ENCODE measurements at places on chromosomes 12 and 14.
A peak's percentile ranks its signal among the peaks of the same experiment; 100 is the strongest.

DNA sequence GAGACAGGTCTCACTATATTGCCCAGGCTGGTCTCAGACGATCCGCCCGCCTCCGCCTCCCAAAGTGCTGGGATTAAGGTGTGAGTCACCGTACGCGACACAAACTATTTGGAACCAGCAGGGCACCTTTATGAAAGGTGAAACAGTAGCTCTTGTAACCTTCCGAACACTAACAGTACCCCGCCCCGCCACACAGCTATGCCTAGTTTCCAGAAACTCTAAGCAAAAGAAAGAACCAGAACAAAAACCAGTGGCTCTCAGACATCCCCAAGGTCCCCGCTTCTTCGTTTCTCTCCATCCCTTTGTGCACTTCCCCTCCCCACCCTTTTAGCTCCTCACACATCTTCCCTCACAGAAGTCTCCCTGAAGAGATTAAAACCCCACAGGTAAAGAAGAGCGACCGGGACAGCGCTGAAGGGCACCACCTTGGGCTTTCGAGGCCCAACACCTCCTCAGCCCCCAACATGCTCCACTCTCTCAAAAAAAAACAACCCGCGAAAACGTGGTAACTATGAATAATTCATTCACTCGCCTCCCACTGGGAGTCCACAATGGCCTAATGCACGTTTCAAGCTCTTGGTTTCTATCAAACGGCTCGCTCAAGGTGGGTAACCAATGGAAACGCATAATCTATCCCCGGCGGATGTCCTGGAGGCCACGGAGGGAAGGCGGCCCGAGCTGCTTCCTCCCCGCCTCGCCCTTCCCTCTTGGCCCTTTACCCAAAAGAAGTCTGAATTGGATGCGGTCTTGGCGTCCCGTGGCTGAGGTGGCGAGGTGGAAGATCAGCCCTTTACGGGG is 877 bp downstream of the BAG5 start:
- no peak for DNase-seq

GRCh38 chr12:54975875-54976274 is 8.7 kb downstream of the TESPA1 start:
- DNase-seq = no peak

DNA sequence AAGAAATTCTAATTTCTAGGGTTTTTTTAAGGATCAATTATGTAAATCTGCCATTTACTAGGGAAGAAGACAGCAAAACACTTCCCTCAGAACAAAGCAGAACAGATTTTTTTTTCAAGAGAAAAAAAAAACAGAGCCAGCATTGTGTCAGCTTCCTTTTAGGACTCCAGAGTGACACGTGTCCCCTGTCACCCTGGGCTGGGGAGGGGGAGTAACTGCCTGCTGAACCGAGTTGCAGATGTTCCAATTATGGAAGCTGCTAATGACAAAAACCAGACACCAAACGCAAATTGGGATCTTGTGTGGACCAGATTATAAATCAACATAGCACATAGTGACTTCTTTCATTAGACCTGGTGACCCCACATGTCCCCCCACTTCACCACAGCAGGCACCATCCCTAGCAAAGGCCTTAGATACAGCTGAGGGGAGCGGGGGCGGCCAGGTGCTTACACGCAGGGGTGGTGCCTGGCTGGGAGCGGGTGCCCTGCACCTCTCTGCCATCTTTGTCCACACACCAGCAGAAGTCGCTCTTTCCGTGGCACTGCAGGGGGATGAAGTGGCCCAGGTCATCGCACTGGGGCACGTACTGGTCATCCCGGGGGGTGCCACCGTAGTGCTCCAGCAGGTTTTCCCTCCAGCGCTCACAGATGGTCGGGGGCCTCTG is 25.4 kb downstream of the RTRAF start:
- no peak for DNase-seq

DNA sequence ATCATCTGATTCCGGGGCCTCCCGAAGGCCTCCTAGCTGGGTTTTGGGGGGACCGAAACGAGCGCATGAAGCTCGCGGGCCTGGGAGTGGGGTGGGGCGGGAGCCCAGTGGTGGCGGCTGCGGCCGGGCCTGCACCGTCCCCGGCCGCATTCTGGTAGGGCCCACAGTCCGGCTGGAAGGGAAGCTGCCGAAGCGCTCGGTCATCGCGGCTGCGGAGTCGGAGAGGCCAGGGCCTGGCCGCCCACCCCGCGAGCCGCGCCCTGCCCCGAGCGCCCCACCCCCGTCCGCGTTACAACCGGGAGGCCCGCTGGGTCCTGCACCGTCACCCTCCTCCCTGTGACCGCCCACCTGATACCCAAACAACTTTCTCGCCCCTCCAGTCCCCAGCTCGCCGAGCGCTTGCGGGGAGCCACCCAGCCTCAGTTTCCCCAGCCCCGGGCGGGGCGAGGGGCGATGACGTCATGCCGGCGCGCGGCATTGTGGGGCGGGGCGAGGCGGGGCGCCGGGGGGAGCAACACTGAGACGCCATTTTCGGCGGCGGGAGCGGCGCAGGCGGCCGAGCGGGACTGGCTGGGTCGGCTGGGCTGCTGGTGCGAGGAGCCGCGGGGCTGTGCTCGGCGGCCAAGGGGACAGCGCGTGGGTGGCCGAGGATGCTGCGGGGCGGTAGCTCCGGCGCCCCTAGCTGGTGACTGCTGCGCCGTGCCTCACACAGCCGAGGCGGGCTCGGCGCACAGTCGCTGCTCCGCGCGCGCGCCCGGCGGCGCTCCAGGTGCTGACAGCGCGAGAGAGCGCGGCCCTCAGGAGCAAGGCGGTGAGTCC is at the start of gene KLC1:
TSS of gene KLC1 (plus strand) at position 528 of the 819 bp plus-strand sequence. CDS start 25,354 bp downstream, outside the sequence.
- DNase-seq = peak; percentile 95

DNA sequence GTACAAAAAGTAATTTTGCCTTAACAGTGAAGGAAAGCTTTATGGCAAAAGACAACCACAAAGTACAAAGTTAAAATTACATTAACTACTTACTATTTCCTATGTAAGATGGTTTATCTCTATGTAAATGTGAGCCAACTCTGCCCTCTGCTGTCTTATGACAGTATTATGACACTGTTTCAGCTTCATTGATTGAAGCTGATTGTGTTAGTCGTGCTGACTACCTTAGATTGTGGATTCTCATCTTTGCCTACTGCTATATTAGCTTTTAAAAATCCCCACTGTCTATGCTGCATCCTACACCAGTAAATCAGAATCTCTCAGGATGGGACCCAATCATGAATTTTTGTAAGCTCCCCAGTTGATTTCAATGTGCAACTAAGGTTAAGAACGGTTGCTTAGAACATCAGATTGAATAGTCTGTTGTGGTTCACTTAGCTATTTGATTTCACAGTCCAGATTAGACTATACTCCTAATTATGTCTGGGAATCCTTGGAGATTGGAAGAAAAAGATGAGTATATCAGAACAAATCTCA is 12.2 kb upstream of the SPTB start:
- no peak for DNase-seq

DNA sequence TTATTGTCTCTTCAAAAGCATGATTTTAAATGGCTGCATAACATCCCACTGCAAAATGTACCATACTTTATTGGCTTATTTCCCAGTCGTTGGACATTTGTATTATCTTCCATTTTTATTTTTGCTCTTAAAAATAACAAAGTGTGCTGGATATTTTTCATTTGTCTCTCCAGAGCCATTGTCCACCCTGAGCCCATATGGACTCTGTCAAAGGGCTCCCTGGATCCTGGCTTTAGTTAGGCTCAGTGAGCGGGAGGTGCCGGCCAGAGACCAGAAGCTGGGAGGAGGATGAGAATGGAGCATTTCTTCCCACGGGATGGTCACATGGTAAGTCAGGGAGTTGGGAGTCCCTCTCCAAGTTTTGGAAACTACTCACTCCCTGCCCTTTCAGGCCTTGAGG is 296.9 kb downstream of the NUAK1 start:
- DNase-seq = no peak

DNA sequence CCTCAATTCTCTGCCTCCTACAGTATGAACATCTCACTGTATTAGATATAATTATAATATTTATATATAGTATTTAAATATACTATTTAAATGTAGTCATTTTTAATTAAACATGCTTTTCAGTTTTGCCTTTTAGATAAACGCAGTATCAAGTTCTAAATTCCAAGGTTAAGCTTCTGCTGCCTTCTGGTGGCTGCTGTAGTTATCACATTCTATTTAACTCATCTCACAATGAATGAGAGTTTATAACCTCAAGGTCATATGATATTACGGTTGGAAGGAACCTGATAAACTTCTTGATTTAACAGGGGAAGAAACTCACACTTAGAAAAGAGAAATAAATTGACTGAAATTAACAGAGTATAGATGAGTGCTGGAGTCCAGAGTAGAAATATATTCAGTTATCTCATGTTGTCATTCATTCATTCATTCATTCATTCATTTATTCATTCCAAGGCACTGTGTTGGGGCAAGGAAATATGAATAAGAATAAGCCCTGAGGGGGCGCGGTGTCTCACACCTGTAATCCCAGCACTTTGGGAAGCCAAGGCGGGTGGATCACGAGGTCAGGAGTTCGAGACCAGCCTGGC is 31.9 kb downstream of the GUCY2C start:
- DNase-seq = no peak

GRCh38 chr12:77745624-77746023 is 85.1 kb upstream of the NAV3 start:
- DNase-seq = no peak

GRCh38 chr14:83864106-83864505 is 1665.8 kb upstream of the FLRT2 start:
- no peak for DNase-seq

- no peak for DNase-seq
These were observed 515.7 kb downstream of the MED13L start for GRCh38 chr12:115761784-115762183.

- no peak for DNase-seq
These were observed 22.7 kb downstream of the ITPR2 start for GRCh38 chr12:26810330-26810729.

- peak; percentile 70 for DNase-seq
These were observed 606 bp downstream of the EP400 start for GRCh38 chr12:131950182-131950913.

DNA sequence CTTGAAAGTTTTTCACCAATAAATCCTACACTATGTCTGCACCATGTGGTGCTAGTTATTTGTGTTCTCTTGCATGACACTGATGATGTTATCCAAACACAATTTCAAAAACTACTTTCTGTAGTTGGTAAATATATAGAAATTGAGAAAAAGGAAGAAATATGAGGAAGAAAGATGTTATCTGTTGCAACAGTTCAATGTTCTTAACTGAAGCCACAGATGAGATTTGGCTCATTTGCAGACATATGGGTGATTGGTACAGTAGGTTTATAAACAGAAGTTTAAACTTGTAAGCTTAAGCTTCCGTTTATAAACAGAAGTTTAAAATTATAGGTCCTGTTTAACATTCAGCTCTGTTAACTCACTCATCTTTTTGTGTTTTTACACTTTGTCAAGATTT is at the start of gene CLEC12A:
TSS of gene CLEC12A (plus strand) at position 229 of the 400 bp plus-strand sequence. CDS start 188 bp downstream, outside the sequence.
- DNase-seq = no peak

GRCh38 chr12:101772012-101772775 is 32.9 kb upstream of the SYCP3 start:
- DNase-seq = no peak

DNA sequence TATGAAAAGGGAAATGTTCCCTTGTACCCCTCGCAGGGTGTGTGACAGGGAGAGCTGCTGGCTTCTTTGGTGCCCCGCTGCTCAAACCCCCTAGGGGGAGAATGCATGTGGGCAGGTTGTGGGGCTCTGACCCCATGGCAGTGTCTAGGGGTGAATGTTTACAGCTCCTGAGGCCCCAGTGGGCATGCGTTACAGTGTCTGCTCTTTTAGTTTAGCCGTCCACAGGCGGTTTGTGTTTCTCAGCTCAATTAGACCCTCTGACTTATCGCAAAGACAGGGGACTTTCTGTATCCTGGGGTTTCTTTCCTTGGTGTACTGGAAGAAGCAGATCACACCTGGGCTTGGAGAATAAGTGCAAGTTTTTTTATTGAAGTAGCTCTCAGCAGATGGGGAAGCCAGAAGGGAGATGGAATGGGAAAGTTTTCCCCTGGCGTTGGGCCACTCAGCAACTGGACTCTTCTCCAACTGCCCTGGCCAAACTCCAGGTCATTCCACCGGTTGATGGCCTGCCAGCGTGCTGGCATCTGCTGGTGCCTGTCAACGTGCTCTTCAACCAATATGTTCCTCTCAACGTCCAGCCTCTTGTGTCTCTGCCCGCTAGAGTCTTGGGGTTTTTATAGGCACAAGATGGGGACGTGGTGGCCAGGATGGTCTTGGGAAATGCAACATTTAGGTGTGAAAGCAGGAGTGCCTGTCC is 720.9 kb downstream of the FSCB start:
- no peak for DNase-seq

DNA sequence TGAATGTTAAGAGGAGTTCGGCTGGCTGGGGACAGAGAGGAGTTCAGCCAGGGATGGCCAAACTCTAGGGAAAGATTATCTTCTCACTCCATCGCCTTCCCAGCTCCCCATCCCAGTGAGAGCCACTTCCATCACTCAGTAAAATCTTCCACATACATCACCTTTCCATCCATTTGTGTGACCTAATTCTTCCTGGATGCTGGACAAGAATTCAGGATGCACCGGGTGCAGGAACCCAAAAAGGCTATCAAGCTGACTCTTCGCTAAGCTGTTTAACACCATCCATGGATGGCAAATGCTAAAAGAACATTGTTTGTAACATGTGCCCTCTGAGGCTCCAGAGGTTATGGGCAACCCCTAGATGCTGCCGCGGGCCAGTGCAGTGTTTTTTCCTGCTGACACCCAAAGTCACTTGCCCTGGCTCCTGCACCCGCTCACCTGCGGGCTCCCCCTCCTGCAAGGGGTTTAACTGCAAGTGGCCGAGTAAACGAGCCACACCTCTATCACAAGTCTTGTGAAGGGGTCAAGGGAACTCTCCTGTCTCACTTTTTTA is 216.0 kb upstream of the NPAS3 start:
- DNase-seq = no peak

- DNase-seq = no peak
These were observed 9.6 kb downstream of the B4GALNT1 start for GRCh38 chr12:57623385-57623784.

DNA sequence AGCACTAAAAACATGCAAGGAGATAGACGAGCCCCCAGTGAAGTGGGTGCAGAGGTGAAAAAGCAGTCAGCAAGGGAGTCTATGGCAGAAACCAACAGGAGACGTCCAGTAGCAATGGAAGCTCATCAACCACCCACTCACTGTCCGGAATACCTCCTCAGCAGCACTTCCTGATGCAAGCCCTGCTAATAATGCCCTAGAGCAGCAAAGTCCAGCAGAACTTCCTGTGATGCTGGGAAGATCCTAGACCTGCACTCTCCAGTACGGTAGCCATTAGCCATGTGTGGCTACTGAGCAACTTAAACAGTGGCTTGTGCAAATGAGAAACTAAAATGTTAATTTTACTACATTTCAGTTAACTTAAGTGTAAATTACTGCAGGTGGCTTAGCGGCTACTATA is 11.0 kb downstream of the SERPINA9 start:
- no peak for DNase-seq

- DNase-seq = no peak
These were observed 5.9 kb downstream of the ARL6IP4 start for GRCh38 chr12:122986258-122986871.

GRCh38 chr12:101697930-101698799 is 725 bp downstream of the CHPT1 start:
- no peak for DNase-seq

- DNase-seq = no peak
These were observed 43.9 kb downstream of the EGLN3 start for GRCh38 chr14:33906968-33907367.
